ENCODE measurements at places on chromosomes 2 and 18. TPM values are rescaled to one million over a fixed set of nuclear protein-coding genes. Genes with fewer than 3 reads are reported as not detected.

- DNase-seq, result no peak
Measured at GRCh38 chr2:108701208-108701607, 18.1 kb upstream of the RANBP2 start.

DNA sequence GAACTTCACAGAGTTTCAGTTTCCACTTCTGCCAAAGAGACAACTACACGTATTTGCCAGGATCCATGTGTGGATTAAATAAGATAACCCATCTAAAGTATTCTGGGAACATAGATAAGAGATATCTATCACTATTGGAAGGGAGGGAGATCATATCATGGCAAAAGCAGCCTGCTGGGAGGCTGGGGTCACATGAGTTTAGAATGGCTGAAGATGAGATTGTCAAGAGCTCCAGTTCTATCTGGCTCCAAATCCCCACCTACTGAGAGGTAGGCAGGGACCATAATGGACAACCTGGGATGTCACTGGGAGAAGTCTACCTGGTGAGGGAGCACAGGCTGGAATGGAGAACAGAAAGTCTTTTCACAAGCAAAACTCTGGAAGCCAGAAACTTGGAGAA lies 192.6 kb upstream of the ST6GAL2 start:
- no peak for DNase-seq

The IL1R1 gene
- 27.7 TPM for total RNA-seq

The NT5DC4 gene
- not detected for total RNA-seq

The CRYGB gene
- not detected for total RNA-seq

The CKAP2L gene
- total RNA-seq, result 0.30 TPM

Measured in cardiac septum (tissue), 1 donor.